Activated B cell treated with CpG ODN at 0.5 μM for 24 hours (primary cell): ENCODE measurements at places on chromosomes 16 and 17. TPM values are rescaled to one million over a fixed set of nuclear protein-coding genes. Genes with fewer than 3 reads are reported as not detected.
A peak's percentile ranks its signal among the peaks of the same experiment; 100 is the strongest.

DNA sequence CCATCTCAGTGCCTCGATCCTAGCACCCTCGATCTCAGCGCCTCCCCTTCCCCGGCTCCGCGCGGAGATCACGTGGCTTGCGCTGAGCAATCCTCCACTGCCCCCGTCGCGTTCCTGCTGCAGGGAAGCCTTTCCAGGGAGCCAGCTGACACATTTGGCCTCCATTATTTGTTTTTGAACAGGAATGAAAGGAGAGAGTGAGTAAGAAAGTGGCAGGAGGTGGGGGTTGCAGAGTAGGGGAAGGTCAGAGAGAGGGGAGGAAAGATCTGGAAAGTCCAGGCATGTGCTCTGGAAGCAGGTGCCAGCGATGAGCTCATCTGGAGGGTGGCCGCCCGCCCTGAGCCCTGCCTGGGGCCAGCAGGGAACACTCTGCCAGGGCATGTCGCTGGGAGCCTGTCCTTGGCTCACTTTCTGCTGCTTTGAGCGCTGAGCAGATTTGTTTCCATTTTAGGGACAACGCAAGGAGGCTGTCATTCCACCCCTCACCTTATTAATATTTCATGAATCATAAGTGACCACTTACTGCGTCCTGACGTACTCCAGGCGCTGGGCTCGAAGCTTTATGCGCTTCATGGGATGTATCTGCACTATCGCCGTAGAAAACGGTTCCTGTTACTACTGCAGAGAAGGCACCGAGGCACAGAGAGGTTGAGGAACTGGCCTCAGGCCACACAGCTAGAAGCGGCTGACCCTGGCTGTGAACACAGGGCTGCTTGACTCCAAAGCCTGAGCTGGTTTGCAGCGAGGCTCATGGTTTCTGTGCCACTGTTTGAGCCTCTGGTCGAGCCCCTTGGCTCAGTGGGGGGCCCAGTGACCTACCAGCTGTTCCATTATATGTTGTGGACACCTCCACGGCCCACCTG lies 283.1 kb downstream of the SEC14L1 start:
- DNase-seq = no peak

- no peak for DNase-seq
These were observed 27.7 kb downstream of the CRAMP1 start for GRCh38 chr16:1639860-1640259.

DNA sequence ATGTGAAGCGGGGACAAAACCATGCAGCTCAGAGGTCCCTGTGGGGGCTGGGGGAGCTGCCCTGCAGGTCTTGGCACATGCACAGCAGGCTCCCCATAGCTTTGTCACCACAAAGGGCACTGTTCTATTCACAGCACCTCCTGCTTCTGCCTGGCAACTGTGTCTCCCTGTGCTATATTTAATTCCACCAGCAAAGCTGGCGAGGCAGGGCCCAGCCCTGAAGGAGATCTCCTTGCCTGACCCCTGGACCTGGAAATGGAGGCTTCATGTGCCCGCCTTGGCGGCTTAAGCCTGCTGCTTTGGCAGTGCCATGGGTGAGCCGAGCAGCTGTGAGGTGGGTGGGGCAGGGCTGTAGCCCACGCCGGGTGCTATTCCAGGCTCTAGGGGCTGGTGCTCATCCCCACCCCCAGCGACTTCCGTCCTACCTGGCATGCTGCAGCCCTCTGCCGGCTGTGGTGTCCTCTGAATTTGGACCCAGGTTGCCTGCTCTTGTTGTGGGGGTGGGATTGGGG lies 6.8 kb downstream of the LDHD start:
- no peak for DNase-seq

DNA sequence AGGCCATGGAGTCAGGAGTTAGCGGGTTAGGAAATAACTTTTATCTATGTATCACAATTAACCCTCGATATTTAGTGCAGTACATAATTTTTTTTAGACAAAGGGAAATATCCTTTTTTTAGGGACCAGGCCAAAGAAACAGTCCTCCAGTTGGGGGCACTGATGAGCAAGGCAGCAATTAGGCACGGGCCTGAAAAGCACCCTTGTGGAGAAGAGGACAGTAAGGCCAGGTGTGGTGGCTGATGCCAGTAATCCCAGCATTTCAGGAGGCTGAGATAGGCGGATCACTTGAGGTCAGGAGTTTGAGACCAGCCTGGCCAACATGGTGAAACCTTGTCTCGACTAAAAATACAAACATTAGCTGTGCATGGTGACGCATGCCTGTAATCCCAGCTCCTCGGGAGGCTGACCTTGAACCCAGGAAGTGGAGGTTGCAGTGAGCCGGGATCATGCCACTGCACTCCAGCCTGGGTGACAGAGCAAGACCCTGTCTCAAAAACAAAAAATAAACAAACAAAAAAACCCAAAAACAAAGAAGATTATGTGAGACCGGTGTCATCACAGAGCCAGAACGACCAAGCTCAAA lies 158.3 kb upstream of the NOL11 start:
- no peak for DNase-seq

DNA sequence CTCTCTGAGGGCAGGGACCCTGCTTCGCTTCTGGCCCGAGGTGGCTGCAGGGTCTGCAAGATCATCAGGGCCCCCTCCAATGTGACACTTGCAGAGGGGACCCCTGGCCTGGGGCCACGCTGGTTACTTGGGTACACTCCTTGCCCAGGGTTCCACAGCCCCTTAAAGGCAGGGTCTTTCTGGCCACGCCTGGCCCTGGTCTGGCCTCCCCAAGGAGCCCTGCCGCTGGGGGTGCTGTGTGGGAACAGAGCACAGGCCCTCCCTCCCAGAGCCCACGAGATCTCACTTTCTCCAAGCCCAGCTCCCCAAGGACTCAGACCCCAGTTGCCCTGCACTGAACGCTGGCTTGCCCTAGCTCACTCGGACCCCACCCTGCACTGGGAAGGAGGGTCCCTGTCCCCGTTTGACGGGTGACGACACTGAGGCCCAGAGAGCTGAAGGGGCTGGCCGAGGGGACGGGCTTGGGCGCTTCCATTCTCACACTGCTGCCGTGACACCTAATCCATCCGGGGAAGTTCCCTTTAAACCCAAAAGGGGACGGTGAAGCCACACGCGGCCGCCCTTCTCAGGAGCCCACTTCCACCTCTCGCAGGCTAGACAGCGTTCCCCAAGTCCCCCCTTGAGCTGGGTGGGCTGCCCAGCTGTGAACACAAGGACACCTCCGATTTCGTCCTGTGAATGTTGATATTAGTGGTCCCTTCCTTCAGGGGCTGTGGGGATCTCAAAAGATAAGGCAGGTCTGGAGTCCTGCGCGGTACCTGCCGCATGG lies 26.9 kb upstream of the OSGIN1 start:
- no peak for DNase-seq

- DNase-seq = no peak
These were observed 24.2 kb downstream of the ACSM1 start for GRCh38 chr16:20673071-20673806.

DNA sequence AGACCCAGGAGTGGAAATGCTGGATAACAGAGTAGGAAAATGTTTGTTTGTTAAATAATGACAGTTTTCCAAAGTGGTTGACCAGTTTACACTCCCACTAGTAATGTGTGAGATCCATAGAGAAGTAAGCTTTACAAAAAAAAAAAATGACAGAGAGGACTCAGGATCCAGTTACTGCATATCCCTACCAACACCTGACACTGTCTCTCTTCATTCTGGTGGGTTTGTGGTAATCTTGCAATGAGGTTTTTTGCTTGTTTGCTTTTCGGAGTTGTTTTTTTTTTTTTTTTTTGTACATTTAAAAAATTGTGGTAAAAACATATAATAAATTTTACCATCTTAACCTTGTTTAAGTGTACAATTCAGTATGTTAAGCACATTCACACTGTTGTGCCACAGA lies 23.6 kb upstream of the HOXB9 start:
- DNase-seq = no peak

DNA sequence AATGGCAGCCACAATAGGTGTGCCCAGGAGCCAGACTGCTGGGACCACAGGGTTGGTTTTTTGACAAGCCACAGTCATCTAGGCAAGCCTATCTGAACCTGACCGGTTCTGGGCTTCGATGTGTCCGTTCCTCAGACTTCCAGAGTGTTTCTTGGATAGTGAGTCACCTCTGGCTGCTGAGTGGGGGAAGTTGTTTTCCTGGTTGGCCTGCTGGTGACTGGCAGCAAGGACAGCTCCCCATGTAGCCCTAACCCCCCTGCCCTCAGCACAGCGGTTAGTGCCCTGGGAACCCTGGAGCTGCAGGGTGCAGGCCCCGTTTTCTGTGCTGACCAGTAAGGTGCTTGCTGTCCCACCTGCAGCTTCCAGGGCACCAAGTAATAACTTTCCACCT lies 65.5 kb downstream of the PLD6 start:
- no peak for DNase-seq

GRCh38 chr17:74165797-74166365 lies 37.6 kb upstream of the RPL38 start:
- DNase-seq = no peak

- no peak for DNase-seq
These were observed 15.3 kb downstream of the NFATC3 start for GRCh38 chr16:68100488-68100887.

DNA sequence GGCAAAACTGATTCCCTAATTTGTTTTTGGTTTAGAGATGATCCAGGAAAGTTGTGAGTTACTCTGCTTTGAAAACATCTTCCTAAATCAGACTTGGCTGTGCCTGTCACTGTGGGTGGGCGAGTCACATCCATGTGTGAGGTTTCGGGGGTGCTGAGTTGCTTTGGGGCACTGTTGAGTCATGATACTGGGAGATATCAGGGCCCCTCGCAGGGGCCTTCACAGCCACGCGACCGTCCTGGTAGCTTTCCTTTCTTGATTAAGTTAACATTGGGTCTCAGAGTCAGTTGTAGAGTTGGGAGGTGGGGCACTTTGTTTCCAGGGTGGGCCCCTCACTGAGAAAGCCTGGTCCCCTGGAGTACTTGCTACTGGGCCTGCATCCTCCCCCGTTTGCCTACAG lies 58.3 kb upstream of the LGALS9 start:
- DNase-seq = no peak

DNA sequence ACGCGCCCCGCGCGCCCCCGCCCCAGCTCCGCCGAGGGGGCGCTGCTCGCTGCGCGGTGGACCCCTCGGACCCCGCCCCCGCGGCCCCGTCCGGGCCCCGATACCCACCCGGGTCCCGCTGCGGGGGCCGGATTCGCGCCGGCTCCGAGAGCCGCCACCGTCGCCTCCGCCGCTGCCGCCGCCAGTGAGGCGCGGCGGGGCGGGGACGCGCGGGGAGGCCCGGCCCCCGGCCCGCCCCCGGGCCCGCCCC lies at the start of gene TBC1D16:
Gene TBC1D16, minus strand, starts transcription at position 186 of the 250 bp plus-strand sequence. CDS start 22,325 bp downstream, outside the sequence.
- DNase-seq = no peak

DNA sequence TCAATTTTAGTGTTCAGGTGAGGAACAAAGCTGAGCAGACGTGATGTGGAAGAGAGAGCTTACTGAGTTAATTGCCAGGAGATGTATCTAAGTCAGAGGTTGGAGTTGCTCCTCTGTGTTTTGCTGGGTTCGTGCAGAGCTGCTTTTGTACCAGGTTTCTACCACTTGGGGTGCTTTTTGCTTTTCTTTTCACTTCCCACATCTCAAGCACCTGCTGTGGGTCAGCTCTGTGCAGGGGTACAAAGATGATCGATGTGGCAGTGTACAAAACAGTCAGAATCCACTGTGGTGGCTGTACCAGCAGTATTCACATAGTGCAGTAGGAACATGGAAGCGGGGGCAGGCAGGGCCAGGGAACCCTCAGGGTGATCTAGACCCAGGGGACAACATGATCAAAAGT lies 14.8 kb downstream of the UNK start:
- DNase-seq = peak; percentile 0

- no peak for DNase-seq
These were observed 70.3 kb downstream of the YPEL2 start for GRCh38 chr17:59401725-59402124.

DNA sequence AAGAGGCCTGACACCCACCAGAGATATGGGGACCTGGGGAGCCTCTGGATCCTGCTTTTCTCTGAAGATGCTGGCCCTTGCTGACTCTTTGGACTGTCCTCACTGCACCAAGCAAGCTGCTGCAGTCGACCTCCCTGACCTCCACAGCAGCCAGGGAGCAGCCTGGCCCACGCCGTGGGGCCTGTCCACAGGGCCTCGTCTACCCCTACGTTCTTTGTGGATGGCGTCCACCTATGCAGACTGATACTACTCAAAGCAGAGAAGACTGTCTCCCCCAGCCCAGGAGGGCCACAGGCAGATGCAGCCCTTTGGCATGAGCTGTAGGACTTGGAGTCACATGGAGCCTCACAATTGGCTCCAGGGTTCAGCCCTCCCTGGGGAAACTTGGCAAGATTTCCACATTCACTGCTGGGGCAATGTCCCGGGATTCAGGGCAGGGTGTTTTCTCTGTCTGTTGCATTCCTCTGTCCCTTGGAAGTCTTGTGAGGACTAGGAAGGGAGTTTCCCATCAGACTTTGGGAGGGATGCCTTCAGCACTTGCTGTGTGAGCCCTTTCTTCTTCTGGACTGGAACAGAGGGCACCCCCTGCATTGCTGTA lies 152.2 kb downstream of the NTN1 start:
- DNase-seq = no peak

GRCh38 chr17:29835435-29836351 lies 94.3 kb downstream of the SSH2 start:
- DNase-seq = no peak

- no peak for DNase-seq
These were observed 91.4 kb upstream of the CORO6 start for GRCh38 chr17:29714146-29714545.

GRCh38 chr17:57485916-57486881 lies 229.9 kb downstream of the MSI2 start:
- no peak for DNase-seq

DNA sequence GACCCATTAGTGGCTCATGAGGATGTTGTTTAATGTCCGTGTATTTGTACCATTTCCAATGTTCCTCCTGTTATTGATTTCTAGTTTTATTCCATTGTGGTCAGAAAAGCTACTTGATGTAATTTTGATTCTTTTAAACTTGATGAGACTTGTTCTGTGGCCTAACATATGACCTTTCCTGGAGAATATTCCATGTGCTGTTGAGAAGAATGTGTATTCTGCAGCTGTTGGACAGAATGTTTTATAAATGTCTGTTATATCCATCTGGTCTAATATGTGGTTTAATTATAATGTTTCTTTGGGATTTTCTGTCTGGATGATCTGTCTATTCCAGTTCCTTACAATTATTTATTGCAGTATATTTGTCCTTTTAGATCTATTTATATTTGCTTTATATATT lies 2.9 kb upstream of the ABCA10 start:
- DNase-seq = no peak

DNA sequence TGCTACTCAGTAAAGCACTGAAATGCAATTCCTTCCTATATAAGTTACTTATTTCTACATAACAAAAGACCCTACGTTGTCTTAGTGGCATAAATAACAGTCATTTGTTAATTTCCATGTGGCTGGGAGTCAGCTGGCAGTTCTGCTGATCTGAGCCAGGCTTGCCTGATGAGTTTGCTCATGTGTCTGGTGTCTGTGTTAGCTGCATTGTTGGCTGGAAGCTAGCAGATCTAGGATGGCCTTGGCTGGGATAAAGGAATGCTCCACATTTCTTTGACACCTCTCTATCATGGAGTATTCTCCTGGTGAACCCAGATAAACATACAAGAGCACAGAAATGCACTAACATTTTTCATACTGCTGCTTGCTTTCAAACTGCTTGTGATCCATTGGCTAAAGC lies 264.4 kb upstream of the MON1B start:
- DNase-seq = no peak

TP53TG3B gene
- total RNA-seq = not detected in 2 replicates

TBC1D3E gene
- 1.3 and 1.6 TPM in 2 replicates for total RNA-seq

ERCC4 gene
- total RNA-seq = 10.2 and 10.7 TPM in 2 replicates

FBF1 gene
- 13.2 and 15.1 TPM in 2 replicates for total RNA-seq

PRSS53 gene
- 5.1 and 5.5 TPM in 2 replicates for total RNA-seq

UTS2R gene
- not detected in 2 replicates for total RNA-seq

FAM20A gene
- total RNA-seq = not detected in 2 replicates

FBXO39 gene
- 0.12 and 0.22 TPM in 2 replicates for total RNA-seq

SIAH1 gene
- 26.9 and 31.5 TPM in 2 replicates for total RNA-seq

CASKIN1 gene
- not detected in 2 replicates for total RNA-seq

BTBD17 gene
- not detected in 2 replicates for total RNA-seq

HSD17B2 gene
- not detected in 2 replicates for total RNA-seq

CTRB1 gene
- not detected in 2 replicates for total RNA-seq
